ENCODE measurements at places on chromosomes 2 and 18.
A peak's percentile ranks its signal among the peaks of the same experiment; 100 is the strongest.

- DNase-seq = no peak
These were observed at the start of gene EN1 for GRCh38 chr2:118846953-118847761. Gene EN1 (minus strand): TSS chr2:118847648. CDS start chr2:118847167, 481 bp downstream.

DNA sequence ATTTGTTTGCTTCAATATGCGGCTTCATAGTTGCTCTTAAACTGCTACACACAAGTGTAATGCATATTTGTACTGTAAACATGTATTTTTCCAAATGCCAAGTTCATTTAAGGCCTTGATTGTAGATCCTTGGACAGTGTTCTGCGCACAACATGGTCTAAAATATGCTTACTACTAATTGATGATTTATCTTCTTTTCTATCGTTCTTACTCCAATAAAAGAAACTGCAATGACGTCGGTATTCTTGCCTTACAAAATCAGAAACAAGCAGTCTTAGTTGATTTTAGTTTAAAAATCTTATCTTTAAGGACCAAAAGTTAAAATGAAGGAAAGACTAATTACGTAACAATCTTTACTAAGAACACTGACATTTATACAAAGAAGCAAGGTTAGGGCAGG, 224.3 kb upstream of the SMAD7 start:
- DNase-seq = no peak

DNA sequence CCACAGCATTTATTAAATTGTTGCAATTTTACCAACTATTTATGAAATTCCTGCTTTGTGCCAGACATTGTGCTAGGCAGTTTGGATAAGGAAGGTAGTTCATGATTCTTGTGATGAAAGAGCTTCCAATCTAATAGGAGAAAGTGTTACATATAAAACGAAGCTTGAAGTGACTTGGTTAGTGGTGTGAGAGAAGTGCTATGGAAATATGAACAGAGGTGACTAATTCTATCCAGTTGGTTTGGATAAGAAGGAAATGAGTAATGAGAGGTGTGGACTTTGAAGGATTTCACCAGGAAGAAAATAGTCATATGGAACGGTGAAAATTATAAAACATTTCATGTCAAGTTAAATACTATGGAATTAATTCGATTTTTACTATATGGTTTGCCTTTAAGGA, 48.6 kb downstream of the EML6 start:
- DNase-seq = peak; percentile 83

DNA sequence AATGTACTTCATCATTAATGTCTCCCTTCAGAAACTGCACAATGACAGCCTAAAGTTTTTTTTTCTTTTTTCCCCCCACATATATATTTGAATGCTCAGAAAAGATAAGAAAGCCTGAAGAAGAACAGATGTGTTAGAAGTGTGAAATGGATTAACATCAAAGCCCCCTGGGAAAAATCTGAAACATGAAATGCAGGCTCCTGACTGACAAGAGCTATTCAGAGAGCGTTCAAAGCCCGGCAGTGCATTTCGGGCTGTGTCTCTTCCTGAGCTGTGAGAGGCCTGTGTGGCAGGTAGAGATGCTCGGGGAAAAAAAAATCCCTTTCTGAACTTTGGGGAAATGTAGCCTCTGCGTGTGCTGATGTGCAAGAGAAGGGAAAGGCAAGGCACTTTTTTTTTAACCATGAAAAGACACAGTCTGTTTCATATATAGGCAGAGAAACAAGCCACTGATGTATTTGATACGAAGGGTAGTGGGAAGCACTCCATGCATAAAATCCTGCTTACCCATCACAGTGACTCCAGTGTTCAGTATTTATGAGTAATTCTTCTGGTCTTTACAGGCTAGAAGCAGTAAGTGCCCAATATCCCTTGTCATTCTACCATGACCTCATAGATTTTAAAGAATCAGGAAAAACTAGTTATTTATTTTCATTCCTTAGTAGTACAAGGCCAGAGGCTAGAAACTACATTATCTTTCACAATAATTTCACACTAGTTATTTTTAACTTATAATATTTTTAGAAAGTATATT, 1574.2 kb upstream of the PIK3C3 start:
- no peak for DNase-seq

DNA sequence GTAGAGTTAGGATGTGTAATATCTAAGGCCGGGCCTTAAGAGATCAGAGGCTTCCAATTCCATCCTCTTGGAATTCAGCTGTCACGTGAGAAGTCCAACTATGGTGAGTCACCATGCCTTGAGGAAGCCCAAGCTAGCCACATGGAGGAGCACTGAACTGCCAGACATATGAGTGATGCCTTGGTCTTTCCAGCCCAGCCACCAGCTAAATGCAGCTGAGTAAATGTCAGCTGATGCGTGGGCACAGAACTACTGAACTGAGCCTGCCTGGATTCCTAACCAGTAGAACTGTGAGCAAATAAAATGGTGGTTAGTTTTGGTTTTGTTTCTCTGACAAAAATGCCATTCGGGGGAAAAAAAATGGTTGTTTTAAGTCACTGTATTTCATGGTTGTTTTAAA, 153.7 kb upstream of the SERTAD2 start:
- peak; percentile 100 for DNase-seq

GRCh38 chr18:33369711-33370449, 70.6 kb downstream of the CCDC178 start:
- DNase-seq = no peak

- no peak for DNase-seq
These were observed 123.0 kb downstream of the KLHL29 start for GRCh38 chr2:23508066-23508390.

DNA sequence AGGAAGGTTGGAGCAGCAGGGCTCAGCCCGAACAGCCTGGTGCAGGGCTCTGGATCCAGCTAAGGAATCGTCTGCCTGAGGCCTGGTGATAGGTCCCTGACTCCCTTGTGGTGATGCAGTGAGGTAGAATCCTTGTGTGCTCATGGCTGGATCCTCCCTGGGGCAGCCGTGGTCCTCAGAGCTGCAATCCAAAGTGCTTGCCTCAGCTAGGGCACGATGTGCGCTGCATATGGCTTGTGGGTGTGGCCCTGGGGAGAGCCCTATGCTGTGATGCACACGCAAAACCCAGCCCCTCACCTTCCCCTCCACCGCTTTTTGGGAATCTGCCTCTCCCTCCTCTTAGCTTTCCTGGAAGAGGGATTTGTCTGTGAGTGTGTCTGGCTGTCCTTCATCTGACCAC, 142.2 kb downstream of the DYSF start:
- DNase-seq = no peak

GRCh38 chr2:98857001-98857400, 79.0 kb downstream of the CRACDL start:
- DNase-seq = no peak

DNA sequence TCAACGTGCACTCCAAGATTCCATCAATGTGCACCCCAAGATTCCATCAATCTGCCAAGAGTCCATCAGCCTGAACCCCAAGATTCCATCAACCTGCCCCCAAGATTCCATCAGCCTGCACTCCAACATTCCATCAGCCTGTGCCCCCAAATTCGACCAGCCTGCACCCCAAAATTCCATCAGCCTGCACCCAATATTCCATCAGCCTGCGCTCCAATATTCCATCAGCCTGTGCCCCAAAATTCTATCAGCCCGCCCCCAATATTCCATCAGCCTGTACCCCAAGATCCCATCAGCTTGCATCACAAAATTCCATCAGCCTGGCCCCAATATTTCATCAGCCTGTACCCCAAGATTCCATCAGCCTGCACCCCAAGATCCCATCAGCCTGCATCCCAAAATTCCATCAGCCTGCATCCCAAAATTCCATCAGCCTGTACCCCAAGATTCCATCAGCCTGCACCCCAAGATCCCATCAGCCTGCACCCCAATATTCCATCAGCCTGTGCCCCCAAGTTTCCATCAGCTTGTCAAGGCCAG, 92.1 kb upstream of the PXDN start:
- DNase-seq = no peak

DNA sequence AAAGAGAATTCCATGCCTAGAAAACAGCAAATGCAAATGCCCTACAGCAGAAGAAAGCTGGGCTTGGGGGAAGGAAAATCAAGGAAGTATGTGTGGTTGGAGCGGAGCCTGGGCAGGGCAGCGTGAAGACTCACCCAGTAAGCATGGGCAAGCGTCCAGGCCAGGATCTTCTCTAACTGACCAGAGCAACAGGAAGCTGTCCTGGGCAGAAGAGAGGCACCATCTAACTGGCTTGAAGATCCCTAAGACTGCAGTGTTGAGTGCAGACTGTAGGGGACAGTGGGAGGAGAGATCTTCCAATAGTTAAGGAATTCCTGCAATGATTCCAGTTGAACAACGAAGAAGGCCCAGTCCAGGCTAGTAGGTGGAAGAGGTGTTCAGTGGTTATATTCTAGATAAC, 57.9 kb downstream of the NXPH2 start:
- DNase-seq = no peak

- DNase-seq = peak; percentile 87
These were observed 83.5 kb downstream of the COBLL1 start for GRCh38 chr2:164757934-164758695.

DNA sequence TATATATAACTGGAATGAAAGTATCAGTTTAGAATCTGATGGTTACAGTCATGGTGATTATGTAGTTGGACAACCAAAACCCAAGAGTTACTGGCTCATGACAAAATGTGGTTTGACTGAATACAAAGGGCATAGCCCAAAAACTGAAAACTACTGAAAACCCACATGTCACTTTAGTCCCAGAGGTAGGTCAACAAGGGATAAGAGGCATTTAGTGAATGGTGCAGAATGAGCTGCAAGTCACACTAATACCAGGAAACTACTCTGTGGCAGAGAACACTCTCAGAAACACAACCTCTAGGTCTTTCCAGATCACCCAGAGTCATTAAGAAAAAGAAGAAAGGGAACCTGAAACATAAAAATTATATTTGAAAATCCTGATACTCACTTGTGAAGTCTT, 154.5 kb downstream of the AGPS start:
- DNase-seq = no peak

DNA sequence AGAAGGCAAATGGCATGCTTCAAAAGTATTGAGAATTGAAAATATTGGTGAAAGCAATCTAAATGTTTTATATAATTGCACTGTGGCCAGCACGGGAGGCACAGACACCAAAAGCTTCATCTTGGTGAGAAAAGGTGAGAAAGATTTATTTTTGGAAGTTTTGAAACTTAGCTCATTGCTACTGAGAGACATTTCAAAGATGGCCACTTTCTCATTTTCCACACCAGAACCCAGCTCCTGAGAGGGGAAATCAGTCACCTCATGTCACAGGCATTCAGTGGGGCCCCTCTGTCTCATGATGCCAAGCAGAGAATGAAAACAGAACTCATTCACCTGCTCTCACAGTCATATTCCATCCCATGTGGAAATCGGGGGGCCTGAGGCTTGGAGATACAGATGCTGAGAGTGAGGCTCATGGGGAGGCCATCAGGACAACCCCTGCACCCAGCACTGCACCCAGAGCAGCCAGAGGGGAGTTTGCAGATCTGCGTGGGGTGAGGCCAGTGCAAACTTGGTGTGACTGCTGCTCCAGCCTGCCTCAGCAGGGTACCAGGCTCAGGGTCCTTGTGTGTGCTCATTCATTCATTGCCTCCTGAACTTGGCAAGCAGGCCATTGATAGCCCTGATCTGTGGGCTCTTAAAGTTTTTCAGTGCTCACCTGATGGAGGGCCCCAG, 31.4 kb downstream of the IL18R1 start:
- DNase-seq = no peak

- no peak for DNase-seq
These were observed 75.6 kb downstream of the TPO start for GRCh38 chr2:1488851-1489250.

DNA sequence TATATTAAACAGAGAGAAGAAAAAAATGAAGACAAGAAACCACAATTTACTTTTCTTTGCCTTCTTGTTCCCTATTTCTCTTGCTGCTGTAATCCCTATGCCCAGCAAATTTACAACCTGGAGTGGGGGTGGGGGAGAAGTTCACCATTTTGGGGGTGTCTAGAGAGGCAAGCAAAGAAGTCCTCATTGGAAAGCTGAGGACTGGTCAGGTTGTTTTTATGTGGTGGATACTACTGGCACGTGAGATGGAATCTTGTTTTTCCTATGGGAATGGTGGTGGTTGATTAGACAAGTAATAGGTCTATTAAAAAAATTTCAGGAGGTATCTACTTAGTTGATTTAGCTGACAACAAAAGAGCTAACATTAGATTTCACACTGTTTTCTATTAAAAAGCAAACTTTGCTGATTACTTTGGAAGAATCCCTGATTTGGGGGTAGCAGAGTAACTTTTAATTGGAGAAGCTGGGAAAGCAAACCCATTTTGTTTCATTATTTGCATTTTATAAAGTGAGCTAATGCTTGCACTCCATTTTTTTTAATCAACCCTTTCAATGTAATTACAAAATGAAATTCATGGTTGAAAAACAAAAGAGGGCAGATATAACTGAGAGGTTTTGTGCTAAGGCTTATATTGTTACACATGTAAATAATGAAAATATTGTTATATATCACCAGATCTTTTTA, 6.0 kb downstream of the POU3F3 start:
- DNase-seq = no peak

GRCh38 chr2:235267251-235267650, 226.6 kb upstream of the AGAP1 start:
- no peak for DNase-seq

DNA sequence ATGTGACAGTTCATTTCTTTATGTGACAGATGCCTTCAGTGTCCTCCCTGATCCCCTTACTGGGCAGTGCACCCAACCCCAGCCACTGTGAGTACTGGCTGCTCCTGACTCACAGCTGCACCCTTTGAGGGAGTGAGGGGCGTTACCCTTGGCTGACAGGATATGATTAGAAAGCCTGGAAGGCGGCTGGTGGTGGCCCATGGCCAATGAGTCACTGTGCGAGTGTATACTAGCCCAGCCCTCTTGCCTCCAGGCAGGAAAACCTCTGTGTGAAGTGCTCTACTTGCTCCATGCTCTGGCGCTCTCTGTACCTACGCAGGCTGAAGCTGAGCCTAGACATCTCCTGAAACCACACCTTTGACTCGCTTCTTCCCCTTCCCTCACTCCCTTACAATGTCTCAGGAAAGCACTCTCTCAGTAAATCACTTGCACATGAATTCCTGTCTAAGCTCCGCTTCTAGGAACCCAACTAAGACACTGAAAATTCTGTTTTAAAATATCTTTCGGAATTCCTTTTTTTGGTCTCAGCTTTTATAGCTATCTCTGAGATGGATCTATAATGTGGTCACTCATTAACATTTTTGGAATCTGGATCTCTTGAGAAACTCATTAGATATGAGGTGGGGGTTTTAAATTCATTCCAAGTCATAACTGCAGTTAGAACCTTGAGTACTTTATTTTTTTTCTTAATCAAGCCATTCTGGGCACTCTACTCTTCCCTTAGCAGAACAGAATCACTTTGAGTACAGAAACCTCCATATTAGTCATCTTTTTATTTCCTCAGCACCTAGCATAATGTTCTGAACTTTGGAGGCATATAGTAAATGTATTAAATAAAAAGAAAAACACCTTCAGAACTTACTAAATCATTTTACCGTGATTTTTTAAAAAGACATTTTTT, 25.3 kb upstream of the STAM2 start:
- peak; percentile 97 for DNase-seq

- DNase-seq = no peak
These were observed 840.3 kb upstream of the ZEB2 start for GRCh38 chr2:145360129-145360790.

- no peak for DNase-seq
These were observed 175.3 kb upstream of the EPHA4 start for GRCh38 chr2:221747289-221747972.

- no peak for DNase-seq
These were observed 57.7 kb downstream of the PELI1 start for GRCh38 chr2:64086347-64087082.

GRCh38 chr2:9741110-9741509, 102.2 kb upstream of the TAF1B start:
- no peak for DNase-seq

GRCh38 chr2:111930875-111931274, 32.5 kb downstream of the MERTK start:
- DNase-seq = peak; percentile 48

GRCh38 chr2:15427987-15428386, 133.1 kb downstream of the NBAS start:
- no peak for DNase-seq
